BJ (cell line): ENCODE measurements at places on chromosomes 1 and 21.

- no peak for DNase-seq
Observed at GRCh38 chr1:114896795-114897194, 42.1 kb downstream of the SYCP1 start.

DNA sequence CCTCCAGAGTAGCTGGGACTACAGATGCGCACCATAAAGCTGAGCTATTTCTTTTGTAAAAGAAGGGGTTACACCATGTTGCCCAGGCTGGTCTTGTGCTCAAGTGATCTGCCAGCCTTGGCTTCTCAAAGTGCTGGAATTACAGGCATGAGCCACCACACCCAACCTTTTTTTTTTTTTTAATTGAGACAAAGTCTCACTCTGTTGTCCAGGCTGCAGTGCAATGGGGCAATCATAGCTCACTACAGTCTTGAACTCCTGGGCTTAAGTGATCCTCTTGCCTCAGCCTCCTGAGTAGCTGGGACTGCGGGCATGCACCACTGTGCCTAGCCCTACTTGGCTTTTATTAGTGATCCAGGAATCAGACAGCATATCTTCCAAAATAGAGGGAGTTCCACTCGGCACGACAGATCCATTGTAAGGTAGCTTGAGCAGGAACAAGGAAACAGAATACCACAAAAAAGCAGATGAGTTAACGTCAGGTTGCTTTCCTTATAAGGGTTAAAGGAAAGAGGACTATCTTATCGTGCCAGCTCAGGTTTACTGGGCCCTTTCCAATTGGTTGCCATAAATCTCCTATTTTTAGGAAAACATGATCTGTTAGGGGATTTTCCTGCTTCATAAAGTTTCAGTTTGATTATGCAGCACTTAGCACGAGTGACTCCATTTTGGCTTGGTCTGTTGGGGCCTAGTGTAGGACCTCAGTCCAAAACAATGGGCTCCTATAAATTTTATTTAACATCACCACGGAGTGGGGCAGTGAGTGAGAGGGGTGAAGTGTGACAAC is 45.2 kb downstream of the NENF start:
- no peak for DNase-seq

GRCh38 chr1:224251741-224252146 is 68.7 kb downstream of the DEGS1 start:
- no peak for DNase-seq

DNA sequence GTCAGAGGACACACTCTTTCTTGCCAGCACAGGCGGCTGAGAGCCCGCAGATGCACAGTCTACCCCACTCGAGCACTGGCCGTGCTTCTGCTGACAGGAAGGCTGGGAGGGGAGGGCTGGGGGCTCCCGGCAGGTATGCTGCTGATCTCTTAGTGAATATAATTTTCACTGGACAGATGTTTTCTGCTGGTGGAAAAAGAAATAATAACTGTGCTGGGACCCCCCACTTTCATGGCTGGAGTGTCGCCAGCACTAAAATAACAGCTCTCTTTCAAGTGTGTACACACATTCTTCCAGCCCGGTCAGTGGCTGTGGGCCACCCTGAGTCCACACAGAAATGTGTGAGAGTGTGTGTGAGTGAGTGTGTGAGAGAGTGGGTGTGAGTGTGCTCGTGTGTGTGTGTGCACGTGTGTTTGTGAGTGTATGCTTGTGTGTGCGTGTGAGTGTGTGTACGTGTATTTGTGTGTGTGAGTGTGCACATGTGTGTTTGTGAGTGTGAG is 167.7 kb upstream of the USP24 start:
- no peak for DNase-seq

- DNase-seq = no peak
Observed at GRCh38 chr21:35587841-35588380, 472.4 kb downstream of the SETD4 start.

DNA sequence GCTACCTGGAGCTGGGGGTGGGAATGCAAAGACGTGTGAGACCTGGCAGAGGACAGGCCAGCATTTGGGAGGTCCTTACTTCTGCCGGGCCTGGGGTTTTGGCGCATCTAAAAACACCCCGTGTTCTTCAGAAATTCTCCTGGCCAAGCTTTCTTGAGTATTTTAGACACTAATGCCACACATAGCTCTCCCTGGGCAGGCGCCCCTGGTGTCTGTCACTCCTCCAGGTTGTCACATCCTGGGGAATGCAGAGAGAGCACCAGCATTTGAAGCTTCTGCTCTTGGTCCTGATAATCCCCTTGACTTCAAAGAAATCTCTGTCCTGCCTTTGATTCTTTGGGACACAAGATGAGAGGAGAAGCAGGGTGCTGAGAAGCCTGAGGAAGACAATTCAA is 6.0 kb downstream of the CAPN9 start:
- DNase-seq = no peak

GRCh38 chr1:81129366-81129765 is 671.4 kb upstream of the ADGRL2 start:
- DNase-seq = no peak

GRCh38 chr21:30058928-30059327 is 107.7 kb downstream of the CLDN17 start:
- DNase-seq = no peak

DNA sequence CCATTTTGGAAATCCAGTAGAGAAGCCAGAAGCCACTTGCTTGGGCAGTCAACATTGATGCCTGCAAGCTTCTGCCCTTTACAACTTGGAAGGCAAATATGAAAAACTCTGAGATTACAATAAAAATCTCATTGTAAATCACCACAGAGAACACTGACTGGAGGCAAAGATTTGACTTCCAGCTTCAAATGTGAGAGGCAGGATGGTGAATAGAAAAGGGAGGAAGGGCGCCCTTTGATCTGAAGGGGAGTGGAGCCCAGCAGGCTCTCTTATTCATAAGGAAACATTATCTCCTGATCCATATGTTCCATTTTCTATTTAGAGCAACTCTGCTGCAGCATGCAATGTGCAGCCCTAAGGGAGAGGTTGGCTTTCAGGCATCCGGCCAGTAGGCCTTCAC is 348.3 kb downstream of the AJAP1 start:
- DNase-seq = no peak

- no peak for DNase-seq
Observed at GRCh38 chr1:17757426-17757825, 2.3 kb downstream of the ACTL8 start.

GRCh38 chr1:229203030-229203751 is 67.7 kb upstream of the RAB4A start:
- no peak for DNase-seq

GRCh38 chr1:203378556-203379245 is 27.8 kb upstream of the FMOD start:
- DNase-seq = peak; percentile 65

- DNase-seq = no peak
Observed at GRCh38 chr1:51907079-51907702, 28.7 kb upstream of the NRDC start.

GRCh38 chr1:60896701-60897363 is 185.5 kb upstream of the NFIA start:
- DNase-seq = no peak

- no peak for DNase-seq
Observed at GRCh38 chr1:210653771-210654170, 325.1 kb downstream of the HHAT start.

DNA sequence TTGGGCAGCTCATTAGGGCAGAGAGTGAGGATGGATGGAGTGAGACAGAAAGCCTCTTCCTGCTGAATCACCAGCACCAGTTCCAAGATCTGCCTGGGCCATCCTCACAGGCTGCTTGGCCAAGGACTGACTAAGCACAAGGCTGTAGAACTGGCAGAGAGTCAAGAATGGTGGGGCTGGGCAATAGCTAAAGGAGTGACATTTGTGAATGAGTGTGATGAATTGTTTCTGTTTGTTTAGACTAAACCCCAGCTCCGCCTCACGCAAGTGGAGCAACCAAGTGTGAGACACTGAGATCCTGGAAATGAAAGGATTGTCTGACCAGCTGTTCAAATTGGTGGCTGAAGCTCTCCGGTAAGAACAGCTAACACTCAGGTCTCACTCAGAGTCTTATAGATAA is 38.6 kb downstream of the BRINP2 start:
- DNase-seq = peak; percentile 100

- no peak for DNase-seq
Observed at GRCh38 chr1:110515891-110516290, 3.1 kb downstream of the KCNA10 start.

- DNase-seq = no peak
Observed at GRCh38 chr1:62438163-62438562, 1.3 kb downstream of the USP1 start.

DNA sequence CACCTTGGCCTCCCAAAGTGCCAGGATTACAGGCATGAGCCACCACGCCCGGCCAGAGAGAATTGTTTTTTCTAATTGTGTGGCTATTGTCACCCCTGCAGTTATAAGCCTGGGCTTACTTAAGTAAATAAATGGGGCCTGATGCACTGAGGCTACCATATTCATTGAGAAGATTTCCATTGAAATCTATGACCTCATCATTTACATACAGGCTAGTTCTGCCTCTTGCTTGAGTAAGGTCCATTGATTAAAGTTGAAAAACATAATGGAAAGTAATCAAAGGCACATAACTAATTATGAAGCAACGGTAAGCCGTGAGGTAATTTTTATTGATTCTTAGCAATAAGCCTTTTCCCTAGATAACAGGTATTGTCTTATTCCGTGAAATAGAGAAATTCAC is 788.9 kb downstream of the ADGRL2 start:
- DNase-seq = no peak

GRCh38 chr1:244047621-244048255 is 3.3 kb upstream of the ZBTB18 start:
- no peak for DNase-seq

- no peak for DNase-seq
Observed at GRCh38 chr1:243497939-243498681, 242.3 kb downstream of the SDCCAG8 start.

- no peak for DNase-seq
Observed at GRCh38 chr1:45820173-45820572, 16.8 kb downstream of the MAST2 start.

DNA sequence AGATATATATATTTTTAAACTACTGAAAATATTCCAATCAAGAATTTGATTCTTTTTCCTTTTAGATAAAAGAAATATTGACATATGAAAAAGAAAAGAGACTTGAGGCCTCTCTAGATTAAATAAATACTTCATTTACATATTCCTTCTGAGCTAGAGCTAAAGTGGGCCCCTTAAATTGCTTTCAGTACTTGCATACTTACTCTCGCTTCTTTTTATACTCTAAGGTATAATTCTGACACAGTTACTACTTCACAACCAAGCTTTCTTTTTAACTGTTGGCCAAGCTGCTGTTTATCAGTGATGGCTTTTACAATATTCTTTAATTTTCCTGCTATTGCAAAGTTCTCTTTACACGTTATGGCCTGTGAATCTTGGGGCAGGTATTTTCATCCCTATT is 24.6 kb downstream of the EXTL2 start:
- DNase-seq = no peak

DNA sequence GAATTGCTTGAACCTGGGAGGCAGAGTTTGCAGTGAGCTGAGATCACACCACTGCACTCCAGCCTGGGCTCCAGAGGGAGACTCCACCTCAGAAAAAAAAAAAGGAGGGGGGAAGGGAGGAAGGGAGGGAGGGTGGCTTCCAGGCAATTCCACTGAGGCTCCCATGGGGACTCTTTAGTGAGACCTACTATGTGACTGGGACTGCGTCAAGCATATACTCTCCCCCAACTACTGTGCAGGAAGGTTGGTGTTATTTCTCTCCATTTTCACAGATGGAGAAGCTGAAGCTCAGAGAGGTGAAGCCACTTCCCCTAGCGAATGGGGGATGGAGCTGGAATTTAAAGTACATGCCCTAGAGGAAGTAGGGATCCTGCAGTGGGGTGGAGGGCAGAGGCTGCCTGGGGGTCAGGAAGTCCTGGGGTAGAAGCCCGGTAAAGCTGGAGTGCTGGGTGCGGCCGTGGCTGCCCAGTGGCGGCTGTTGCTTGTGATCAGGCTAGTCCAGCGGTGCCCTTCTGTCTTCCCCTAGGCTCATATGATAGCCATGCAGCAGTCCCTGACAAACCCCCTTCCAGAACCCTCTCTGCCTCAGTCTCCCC is 40.3 kb downstream of the RAP1GAP start:
- DNase-seq = no peak

- no peak for DNase-seq
Observed at GRCh38 chr1:155437405-155437804, 116.7 kb downstream of the RUSC1 start.

DNA sequence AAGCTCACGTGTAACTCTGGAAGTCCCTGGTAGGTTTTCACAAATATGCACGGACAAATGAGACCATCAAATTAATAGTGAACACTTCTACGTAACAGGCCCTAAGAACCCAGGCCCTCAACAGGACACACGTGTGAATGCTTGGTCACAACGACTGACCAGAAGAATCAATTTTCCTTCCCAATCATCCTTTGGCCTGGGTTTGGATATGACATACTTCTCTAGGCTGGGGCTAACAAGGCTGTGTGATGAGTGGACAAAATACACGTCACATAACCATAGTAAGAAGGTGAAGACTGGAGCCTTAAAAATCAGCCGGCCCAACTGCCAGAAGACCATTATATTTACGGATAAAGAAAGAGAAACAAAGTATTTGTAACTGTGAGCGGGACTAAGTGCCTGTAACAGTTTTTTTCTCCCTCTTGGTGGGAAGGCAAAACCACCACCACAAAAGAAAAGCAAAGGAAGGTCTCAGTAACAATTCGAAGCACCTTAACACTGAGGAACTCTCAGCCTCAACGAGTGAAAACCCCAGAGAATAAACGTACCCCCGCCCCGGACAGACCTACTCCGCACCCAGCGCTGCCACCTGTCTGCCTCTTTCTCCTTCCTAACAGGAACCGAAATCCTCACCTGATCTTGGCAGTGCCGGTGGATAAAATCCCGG is 450 bp downstream of the SDE2 start:
- DNase-seq = no peak

DNA sequence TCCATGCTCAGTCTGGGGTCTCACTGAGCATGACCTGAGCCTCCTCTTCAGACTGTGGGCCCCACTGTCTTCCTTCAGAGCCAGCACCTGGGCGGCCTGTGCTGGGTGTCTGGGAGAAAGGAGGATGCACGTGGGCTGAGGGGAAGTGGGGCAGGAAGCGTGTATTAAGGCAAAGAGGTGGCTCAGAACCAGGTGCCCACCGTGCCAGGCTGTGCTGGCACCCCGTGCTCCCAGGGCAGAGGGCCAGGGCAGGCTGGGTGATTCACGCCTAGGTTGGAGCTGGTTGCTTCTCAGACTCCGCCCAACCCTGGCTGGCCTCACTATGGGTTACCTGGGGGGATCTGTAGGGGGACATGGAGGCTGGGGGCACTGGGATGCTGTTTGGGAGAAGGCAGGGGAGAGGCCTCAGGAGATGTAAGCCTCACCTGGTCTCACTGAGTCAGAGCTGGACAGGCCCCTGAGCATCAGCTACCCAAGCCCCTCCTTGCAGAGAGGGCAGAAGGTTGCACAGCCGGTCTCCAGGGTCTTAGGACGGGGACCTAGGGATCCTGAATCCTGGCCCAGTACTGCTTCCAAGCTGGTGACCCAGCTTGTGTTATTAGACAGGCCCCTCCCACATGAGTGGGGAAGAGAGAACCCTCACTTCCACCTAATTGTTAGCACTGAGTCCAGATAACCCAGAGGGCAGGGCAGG is 18.6 kb upstream of the PADI1 start:
- DNase-seq = no peak
